ENCODE measurements at places on chromosomes 7 and 10.
A peak's percentile ranks its signal among the peaks of the same experiment; 100 is the strongest.

DNA sequence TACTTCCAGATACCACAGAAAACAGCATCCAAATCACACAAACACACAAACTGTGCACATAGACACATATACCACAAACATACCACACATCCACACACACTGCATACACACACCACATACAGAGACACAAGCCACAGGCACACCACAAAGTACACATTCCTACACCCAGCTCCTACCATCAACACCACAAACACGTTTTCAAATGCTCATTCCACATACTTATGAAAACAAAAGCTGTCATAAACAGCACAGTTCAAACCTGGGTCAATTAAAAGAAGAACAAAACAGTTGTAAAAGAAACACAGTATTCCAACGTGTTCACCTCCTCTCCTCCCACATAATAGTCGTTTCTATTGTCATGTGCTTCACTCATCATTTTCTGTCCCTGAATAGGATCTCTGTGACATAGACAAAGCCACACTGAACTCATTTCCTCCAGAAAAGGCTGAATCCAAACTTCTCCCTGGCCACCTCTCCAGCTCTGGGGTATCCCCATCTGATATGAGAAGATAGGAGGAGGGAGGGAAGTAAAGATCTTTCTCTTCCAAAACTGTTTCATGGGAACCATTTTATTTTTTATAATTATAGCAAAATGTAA, 89.2 kb downstream of the CXCL12 start:
- DNase-seq, result no peak

DNA sequence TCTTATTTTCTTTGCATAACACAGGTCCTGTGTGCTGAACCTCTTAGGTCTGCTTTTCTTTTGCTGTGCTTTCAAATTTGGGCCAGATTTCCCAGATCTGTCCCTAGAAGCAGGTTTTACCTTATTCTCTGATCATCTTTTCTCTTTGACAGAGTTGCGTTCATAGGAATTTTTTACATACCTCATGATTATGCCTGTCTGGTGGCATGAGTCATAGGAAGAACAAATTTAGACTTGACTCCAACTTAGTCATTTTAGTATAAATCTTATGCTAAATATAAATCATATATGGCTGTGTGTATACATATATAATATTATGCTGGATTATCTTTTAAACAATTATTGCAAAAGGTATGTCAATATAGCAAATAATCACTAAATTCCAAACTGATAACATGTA, 1038.9 kb downstream of the GRM8 start:
- DNase-seq, result no peak

DNA sequence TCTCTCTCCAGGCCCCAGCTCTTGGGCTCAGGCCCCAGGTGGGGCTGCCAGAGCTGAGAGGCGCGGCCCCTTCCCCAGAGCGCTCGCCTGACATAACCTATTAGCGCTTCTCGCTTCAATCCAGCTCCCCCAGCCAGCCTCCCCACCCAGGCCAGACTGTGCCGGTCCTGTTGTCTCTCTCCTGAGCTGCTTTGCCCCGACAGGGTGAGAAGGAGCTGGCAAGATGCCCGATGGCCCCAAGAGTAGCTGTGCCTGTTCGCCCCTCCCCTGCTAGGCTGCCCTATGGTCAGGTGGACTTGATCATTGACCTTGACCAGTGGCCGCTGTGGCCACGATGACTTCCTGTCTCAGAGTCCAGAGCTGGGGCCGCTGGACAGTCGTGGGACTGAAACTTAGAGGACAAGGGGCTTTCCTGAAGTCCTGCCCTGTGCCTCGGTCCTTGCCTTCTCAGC, 9.1 kb downstream of the TMEM270 start:
- no peak for DNase-seq

DNA sequence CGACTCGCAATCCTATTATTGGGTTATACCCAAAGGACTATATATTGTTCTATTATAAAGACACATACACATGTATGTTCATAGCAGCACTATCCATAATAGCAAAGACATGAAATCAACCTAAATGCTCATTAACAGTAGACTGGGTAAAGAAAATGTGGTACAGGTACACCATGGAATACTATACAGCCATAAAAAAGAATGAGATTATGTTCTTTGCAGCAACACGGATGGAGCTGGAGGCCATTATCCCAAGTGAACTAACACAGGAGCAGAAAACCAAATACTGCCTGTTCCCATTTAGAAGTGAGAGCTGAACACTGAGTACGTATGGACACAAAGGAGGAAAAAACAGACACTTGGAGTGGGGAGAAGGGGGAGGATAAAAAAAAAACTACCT, 536.8 kb upstream of the DPP6 start:
- no peak for DNase-seq

- DNase-seq, result no peak
Measured at GRCh38 chr7:41693150-41693997, 9.5 kb downstream of the INHBA start.

- no peak for DNase-seq
Measured at GRCh38 chr7:95609277-95609971, 13.1 kb upstream of the PDK4 start.

DNA sequence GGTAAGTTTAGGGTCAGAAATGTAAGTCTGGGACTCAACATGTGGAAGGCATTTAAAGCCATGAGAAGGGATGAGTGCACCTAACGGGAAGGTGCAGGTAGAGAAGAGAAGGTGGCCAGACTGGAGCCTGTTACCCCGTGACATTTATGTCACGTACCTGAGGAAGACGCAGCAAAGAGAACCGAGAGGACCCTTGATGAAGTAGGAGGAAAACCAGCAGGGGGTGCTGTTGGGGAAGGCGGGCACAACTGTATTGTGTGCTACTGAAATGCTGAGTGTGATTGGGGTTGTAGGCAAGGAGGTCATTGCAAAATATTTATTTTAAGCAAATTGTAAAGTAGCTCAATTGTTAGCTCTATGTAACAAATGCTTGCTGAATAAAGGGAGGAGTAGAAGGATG, 338.2 kb upstream of the PRKCQ start:
- no peak for DNase-seq

GRCh38 chr7:106177300-106177690, 65.2 kb upstream of the SYPL1 start:
- no peak for DNase-seq

GRCh38 chr7:131183611-131184119, 144.0 kb upstream of the MKLN1 start:
- DNase-seq, result no peak

GRCh38 chr7:98618786-98619185, 1.7 kb downstream of the NPTX2 start:
- no peak for DNase-seq

- DNase-seq, result peak; percentile 18
Measured at GRCh38 chr10:95440756-95441546, 120.2 kb downstream of the SORBS1 start.

DNA sequence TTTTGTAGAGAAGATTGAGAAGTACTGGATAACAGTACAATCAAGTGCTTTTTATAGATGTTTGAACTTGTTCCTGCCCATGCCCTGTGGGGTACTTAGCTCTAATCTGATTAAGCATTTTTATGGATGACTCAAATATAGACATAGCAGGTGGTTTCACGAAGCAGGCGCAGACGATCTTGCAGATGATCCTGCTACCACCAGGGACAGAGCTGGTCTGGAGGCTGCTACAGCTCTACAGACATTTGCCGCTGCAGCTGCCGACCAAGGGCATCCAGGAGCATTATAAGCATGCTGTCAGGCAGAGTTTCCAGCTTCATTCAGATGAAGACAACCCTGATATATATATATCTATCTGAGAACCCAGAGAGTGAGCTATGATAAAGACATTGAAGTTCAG, 650.4 kb downstream of the NXPH1 start:
- DNase-seq, result no peak

GRCh38 chr10:77970869-77971803, 44.6 kb upstream of the DLG5 start:
- DNase-seq, result no peak

DNA sequence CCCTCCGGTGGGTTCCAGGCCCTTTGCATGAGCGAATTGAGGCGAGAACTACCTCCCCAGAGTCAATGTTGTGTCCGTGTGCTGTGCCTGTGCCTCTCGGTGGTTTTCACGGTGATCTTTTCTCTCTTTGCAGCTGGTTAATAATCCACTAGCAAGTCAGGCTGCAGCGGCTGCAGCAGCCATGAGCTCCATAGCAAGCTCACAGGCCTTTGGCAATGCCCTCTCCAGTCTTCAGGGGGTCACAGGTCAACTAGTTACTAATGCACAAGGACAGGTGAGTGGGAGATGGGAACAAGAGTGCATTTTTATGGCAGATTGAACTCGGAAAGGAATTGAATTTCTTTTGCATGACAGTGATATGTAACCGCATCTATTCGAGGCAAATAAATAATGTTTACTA, 159.7 kb upstream of the YAE1 start:
- no peak for DNase-seq

DNA sequence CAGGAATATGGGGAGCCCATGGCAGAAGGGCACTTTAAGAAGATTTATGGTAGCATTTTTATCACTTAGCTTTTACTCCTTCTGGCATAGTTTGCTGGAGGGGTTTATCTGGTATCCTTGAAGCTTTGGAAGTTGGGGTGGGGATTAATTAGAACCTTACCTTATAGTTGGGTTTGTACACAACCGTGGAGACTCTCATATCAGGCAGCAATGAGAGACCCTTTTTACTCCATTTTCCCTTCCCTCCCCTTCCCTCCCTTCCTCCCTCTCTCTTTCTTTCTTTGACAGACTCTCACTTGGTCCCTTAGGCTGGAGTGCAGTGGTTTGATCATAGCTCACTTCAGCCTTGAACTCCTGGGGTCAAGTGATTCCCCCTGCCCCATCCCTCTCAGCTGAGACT, 465.8 kb upstream of the PODXL start:
- no peak for DNase-seq

GRCh38 chr7:142000244-142000643, 4.6 kb downstream of the MGAM start:
- DNase-seq, result no peak

DNA sequence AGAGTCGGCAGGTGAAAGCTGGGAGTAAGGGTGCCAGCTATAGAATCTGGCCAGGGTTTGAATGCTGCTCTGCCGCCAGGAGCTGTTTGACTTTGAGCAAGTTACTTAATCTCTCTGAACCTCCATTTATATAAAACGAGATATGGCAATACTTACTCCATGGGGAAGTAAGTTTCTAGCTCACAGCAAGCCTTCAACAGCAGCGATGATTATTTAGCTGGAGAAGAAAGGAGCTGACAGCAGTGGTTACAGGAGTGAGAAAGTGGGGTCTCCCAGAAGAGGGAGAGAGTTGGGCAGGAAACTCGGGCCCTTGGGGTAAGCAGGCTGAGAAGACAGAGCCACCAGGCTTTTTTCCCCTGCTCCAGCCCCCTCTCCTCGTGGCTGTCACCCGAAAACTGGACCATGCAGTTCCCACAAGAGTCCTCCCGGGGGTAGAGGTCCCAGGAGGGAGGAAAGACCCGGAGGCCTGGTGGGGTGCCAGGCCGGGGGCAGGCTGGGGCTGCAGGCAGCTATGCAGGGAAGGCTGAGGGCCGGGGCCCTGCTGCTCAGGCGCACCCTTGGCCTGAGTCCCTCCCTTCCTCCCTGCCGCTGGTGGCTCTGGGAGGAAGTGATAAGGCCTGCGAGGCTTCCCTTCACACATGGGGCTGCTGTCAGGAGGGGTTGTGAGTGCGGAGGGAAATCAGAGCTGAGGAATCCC, 3.5 kb downstream of the NOS3 start:
- no peak for DNase-seq

DNA sequence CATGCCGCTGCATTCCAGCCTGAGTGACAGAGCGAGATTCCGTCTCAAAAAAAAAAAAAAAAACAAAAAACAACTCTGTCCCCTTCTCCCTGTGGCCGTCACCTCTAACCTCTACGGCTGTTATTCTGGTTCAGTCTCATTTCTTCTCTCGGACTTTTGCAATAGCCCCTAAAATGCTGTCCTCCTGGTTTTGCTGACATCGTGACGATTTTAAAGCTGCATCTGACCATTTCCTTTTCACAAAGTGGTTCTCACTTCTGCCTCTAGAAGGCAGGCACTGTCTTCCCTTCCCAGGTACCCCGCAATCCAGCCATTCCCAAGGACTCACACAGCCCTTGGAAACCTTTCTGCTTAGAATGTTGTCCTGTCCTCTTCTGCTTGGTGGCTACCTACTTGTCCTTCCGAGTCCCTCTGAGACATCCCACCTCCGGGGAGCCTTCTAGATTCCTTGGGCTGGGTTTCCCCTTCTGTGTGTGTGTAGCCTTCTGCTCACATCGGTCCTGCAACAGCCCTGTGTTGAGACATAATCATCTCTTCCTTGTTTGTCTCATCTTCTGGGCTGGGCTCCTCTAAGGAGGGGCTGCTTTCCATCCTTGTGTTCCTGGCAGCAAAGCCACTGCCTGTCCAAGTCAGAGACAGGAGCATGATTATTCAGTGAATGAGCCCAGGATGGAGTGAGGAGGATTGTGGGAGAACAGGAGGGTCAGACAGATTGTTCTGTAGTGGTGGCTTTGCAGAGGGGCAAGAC, 83.1 kb downstream of the GRK5 start:
- no peak for DNase-seq

DNA sequence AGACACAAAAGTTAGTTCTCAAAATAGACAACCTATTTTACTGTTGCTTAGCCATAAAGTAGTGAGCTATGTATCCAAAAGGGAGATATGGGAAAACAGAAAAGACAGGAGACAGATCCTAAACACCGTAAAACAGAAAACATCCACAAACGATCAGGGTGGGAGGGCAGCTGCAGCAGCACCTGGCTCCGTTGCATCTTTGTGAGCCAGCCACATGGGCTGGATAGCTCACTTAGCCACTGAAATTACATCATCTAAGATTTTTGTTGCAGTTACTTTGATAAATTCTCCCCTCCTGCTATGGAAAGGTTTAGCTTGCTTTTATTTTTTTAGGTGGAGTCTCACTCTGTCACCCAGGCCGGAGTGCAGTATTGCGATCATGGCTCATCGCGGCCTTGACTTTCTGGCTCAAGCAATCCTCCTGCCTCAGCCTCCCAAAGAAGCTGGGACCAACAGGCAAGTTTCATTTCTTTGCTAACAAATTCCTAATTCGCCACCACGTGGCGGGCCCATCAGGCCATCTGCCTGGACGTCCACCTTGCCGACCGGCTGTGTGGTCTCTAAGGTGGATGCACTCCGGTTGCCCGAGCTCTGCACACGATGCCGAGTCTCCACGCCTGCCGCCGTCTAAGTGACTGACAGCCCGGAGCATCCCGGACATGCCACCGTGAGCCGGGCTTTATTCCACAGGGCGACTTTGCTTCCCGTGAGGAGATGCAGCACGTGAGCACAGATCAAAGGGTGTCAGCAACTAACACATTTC, 159.8 kb downstream of the DIP2C start:
- no peak for DNase-seq

GRCh38 chr7:18760631-18761445, 265.3 kb downstream of the HDAC9 start:
- DNase-seq, result no peak

Data from GM19239 (cell line).